Hair follicular keratinocyte (primary cell): ENCODE measurements at places on chromosomes 2 and 18. TPM values are rescaled to one million over a fixed set of nuclear protein-coding genes. Genes with fewer than 3 reads are reported as not detected.

The KIF1A gene
- not detected in 2 replicates for total RNA-seq

The MRPS9 gene
- total RNA-seq: 23.1 and 31.0 TPM in 2 replicates

The SLC25A52 gene
- not detected in 2 replicates for total RNA-seq

The DNPEP gene
- 46.6 and 51.1 TPM in 2 replicates for total RNA-seq

The PLB1 gene
- total RNA-seq: 1.3 and 1.4 TPM in 2 replicates

The IL36RN gene
- total RNA-seq: 0.15 and 1.0 TPM in 2 replicates

The COL4A4 gene
- under 0.01 and 0.16 TPM in 2 replicates for total RNA-seq

The THSD7B gene
- total RNA-seq: not detected in 2 replicates

The DNAJC5G gene
- total RNA-seq: not detected in 2 replicates

The POTEI gene
- not detected in 2 replicates for total RNA-seq

The CYP20A1 gene
- total RNA-seq: 8.6 and 14.4 TPM in 2 replicates

The TRIM43 gene
- total RNA-seq: not detected in 2 replicates

The RAPH1 gene
- 13.0 and 20.0 TPM in 2 replicates for total RNA-seq

The TMEM37 gene
- total RNA-seq: 0.19 TPM in 1 of 2 replicates, not detected in the other

The TCF7L1 gene
- total RNA-seq: 1.4 and 2.0 TPM in 2 replicates

The CPO gene
- total RNA-seq: not detected in 2 replicates

The AGFG1 gene
- total RNA-seq: 77.5 and 89.8 TPM in 2 replicates

The KCNG2 gene
- not detected in 2 replicates for total RNA-seq

The SS18 gene
- total RNA-seq: 64.1 and 78.8 TPM in 2 replicates

The NOTO gene
- total RNA-seq: not detected in 2 replicates

The SAG gene
- not detected in 2 replicates for total RNA-seq

The CYP27C1 gene
- 3.4 and 4.9 TPM in 2 replicates for total RNA-seq

The CHRNG gene
- not detected in 2 replicates for total RNA-seq

The IFIH1 gene
- 4.8 and 8.3 TPM in 2 replicates for total RNA-seq

The RPRD1A gene
- 48.7 and 52.0 TPM in 2 replicates for total RNA-seq

The ASIC4 gene
- total RNA-seq: 0.16 TPM in 1 of 2 replicates, not detected in the other

The SEPTIN10 gene
- 61.2 and 71.6 TPM in 2 replicates for total RNA-seq

The HJURP gene
- 10.9 and 34.3 TPM in 2 replicates for total RNA-seq
